Right ventricle myocardium inferior (tissue), 1 donor: ENCODE measurements at places on chromosomes 2 and 18. TPM values are rescaled to one million over a fixed set of nuclear protein-coding genes. Genes with fewer than 3 reads are reported as not detected.

CNTNAP5 gene
- not detected for total RNA-seq

ALK gene
- total RNA-seq, result 0.08 TPM

CYTIP gene
- 1.7 TPM for total RNA-seq

DNA sequence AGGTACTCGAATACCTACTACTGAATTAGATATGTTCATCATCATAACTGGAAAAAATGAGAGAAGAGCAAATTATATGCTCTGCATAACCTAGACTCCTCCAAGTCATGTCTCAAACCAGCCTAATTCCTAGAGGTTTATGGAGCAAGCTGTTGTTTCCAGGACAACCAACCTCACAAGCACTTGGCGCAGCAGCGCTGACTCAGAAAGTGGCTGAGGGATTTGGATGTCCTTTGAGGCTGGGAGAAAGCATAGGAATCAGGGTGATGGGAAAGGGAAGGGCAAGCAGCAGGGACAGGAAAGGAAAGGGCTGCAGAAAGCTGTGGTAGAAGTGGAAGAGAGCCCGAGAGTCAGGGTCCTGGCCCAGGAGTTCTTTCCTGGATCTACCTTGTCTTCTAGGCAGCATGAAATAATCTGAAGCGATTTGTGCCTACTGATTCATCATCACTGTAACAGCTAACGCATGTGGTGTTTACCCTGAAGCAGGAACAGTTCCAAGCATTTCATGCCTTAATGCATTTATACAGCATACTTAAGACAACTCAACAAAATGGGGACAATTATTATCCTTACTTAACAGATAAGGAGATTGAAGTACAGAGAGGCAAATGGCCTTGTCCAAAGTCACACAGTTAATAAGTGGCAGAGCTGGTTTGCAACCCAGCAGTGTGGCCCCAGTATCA lies 3.7 kb downstream of the PLEK start:
- no peak for DNase-seq

- no peak for DNase-seq
Observed at GRCh38 chr2:31269087-31269486, 35.1 kb downstream of the EHD3 start.

DNA sequence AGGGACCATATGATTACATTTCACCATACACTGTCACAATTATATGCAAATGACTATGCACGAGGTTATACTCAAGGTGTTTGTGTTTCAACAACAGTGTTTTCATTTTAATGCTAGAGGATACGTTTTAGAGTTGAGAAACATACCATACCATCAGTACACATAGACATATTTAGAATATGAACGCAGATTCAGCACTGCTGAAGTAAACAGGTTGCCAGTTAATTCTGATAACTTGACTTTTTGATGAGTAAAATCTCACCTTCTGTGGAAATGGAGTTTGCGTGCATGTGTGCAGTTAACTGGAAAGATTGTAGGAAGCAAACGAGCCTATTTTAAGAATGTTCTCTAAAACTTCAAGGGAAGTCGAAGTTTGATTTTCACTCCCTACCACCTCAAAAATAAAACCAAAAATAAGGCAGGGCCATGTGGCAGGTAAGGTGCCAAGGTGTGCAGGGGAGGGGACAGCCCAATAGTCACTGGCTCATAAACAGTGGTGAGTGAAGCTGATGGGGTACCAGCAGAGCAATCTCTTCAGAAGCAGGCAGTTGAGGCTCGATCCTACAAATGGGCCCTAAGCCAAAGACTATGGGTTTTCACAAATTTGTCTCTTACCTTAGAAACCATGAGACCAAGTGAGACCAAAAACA lies 213.1 kb downstream of the IKZF2 start:
- DNase-seq, result no peak

DNA sequence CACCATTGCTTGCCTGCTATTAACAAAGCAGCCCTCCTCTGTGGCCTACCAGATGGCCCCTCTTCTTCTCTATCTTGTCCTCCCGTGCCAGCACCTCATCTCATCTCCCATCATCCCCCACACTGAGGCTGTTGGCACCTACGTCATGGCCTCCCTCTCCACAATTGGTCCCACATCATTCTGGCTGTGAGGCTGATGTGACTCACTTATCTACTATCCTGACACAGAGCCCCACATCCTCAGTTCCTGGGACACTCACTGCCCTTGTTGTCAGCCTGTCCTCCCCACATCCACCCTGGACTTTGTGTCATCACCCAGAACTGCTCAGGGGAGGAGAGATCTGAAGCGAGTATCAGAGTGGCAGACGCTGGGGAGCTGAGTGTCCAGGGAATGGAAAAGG lies 102.9 kb downstream of the MRO start:
- DNase-seq, result no peak

GRCh38 chr2:37871456-37872191 lies 53.5 kb upstream of the RMDN2 start:
- DNase-seq, result no peak
